Iris pigment epithelial cell (primary cell): ENCODE measurements at places on chromosomes 7 and 10.

- DNase-seq, result no peak
Measured at GRCh38 chr10:47130491-47130890, 169.5 kb upstream of the GDF10 start.

GRCh38 chr10:132563485-132564248 is 26.1 kb downstream of the INPP5A start:
- DNase-seq, result no peak

DNA sequence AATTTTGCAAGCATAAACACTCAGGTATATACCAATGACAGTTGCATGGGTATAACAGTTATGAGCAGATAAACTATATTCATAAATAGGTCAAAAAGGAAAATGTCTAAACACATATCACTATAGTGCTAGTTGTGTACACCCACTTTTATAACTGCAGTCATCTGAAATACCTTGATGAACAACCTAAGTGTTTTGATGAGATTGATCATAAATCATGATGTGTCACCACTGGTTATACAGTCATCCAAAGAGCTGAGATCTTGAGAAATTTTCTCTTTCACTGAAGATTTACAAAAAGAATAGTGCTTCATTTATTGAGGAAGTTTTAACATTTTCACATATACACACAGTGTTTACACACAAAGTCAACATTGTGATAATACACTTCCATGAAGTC is 78.6 kb upstream of the SLC25A13 start:
- no peak for DNase-seq

- DNase-seq, result no peak
Measured at GRCh38 chr7:826230-826917, 5.9 kb upstream of the SUN1 start.

DNA sequence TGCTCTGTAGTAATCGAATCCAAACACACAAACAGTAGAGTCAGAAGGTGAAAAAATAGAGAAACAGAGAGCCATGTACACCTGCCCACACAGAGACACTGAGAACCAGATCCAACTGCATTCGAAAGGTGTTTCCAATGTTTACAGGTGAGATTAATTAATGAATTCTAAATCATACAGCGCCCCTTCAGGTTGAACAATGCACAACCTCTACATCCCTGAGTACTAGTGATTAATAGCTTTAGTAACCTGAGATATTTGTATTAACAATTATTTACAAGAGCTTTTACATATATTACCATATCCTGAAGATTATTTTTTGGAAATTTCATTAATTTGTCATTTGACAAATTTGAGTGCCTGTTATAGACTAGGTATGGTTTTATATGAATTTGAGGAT is 7.6 kb upstream of the MRC1 start:
- DNase-seq, result no peak

GRCh38 chr7:47625861-47626715 is 44.2 kb upstream of the TNS3 start:
- no peak for DNase-seq

GRCh38 chr7:154581251-154581890 is 421.6 kb downstream of the PAXIP1 start:
- DNase-seq, result no peak

DNA sequence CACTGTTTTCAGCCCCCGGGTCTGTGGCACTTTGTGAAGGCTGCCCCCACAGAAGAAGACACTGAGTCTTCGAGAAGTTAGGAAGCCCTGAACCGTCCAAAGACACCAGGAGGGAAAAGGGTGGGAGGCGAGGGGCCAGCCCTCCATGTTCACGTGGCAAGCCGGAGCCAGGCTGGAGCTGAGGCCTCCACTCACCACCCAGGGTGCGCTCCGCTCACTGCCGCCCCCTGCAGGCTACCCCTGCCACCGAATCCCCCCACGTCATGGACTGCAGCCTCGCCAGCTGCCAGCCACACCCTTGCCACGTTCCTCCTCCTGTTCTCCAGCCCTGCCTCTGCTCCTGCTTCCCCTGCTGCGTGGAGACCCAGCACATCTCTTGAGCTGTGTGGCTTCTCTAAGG is 59.0 kb upstream of the EN2 start:
- no peak for DNase-seq

- DNase-seq, result no peak
Measured at GRCh38 chr7:148457310-148457921, 133.2 kb upstream of the C7orf33 start.

- peak; percentile 52 for DNase-seq
Measured at GRCh38 chr10:24438800-24439199, 229.9 kb downstream of the KIAA1217 start.

- no peak for DNase-seq
Measured at GRCh38 chr7:120394595-120394994, 121.6 kb downstream of the KCND2 start.

GRCh38 chr7:40165216-40165615 is 30.4 kb downstream of the SUGCT start:
- no peak for DNase-seq

GRCh38 chr10:117442944-117443685 is 67.9 kb upstream of the PDZD8 start:
- peak; percentile 75 for DNase-seq

- no peak for DNase-seq
Measured at GRCh38 chr10:131676800-131677421, 223.9 kb upstream of the PPP2R2D start.

GRCh38 chr7:29573567-29573966 is 9.9 kb downstream of the PRR15 start:
- no peak for DNase-seq

- DNase-seq, result no peak
Measured at GRCh38 chr7:45687721-45688120, 113.6 kb downstream of the ADCY1 start.
